ENCODE measurements at places on chromosomes 7 and 10.

DNA sequence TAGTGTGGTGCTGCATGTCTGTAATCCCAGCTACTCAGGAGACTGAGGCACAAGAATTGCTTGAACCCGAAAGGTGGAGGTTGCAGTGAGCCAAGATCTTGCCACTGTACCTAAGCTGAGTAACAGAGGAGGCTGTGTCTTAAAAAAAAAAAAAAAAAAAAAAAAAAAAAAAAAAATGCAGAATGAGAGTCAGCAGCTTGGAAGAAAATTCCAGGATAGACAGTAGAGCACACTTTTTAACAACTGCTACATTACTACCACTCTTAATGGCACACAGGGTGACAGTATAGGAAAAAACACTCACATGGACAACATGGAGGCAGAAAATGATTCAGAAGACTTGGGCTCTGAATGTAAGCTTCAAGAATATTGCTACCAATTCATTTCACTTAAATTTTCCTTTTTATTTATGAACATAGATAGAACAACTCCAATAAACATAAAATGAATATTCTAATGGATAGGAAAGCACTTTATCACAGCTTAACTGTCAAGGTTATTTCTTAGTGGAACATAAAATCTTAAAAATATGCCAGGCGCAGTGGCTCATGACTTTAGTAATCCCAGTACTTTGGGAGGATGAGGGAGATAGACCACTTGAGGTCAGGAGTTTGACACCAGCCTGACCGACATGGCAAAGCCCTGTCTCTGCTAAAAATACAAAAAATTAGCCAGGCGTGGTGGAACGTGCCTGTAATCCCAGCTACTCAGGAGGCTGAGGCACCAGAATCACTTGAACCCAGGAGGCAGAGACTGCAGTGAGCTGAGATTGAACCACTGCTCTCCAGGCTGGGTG is 31.5 kb downstream of the CHCHD3 start:
- DNase-seq, result no peak

DNA sequence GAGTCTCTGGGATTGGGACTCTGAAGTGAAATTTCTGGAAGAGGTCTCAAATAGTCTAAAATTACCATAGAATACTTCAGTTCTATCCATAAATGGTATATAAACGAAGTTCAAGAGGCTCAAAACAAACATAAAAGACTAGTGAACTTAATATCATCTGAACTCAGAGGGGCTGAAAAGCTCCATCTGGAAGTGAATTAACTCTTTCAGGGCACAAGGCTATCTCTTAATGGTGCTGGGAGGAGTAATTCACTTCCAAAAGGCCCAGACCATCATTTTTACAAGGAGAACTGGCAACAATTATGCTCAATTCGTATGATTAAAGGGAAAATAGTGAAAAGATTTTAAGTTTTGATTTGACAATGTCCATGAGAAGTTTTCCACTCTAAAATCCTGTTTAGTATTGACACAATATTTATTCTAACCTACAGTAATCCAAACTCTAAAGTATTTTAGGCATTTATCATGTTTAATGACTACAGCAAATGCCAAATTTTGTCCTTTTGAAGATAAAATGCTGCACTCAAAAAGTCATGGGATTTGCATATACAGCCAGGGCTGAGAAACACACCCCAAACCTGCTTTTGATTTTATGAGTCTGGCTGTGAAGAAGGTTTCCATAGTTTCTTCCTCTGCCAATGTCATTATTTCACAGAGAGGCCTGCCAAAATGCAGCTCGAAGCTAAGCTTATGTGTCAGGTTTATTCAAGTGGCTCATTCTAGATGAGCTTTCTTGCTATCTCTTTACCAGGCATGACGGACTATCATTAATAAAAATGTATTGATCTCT is 143.9 kb downstream of the HIBADH start:
- DNase-seq, result no peak

DNA sequence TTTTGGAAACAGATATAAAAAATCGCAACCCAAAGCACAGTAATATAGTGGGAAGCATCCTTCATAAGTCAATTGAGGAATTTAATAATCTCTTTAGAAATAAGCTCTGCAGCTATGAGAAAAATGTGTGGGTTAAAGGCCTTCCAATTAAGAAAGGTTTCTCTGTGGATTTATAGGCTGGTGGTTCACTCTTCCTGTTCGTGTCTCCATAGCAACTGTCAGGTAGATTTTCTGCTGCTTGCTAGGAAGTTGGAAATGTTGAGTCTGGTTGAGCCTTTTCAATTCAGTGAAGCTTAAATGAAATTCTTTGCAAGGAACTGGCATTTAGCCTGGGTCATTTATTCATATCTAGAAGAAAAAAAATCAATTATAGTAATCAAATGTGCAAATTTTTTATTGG is 652.8 kb upstream of the CELF2 start:
- DNase-seq, result no peak

GRCh38 chr10:35124540-35124939 is 2.1 kb upstream of the CREM start:
- DNase-seq, result no peak

DNA sequence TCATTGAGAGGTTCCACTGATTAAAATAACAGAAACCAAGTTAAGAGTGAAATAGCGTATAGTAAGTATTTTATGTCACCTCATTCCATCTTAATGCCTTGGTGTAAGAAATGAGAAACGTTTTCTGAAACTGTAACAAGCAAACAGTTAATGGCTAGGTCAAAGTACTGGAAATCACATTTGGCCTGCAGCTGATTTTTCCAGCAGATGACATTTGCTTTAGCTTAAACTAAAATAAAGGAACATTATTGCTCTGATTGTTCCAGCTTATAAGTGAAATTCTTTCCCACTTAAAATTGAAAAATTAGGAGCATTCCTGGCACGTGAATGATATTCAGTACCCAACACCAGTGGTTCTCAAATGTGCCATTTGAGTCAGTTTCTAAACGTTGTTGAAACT is 213.6 kb upstream of the DPP6 start:
- DNase-seq, result no peak

GRCh38 chr7:121341933-121342332 is 13.1 kb downstream of the WNT16 start:
- DNase-seq, result no peak

DNA sequence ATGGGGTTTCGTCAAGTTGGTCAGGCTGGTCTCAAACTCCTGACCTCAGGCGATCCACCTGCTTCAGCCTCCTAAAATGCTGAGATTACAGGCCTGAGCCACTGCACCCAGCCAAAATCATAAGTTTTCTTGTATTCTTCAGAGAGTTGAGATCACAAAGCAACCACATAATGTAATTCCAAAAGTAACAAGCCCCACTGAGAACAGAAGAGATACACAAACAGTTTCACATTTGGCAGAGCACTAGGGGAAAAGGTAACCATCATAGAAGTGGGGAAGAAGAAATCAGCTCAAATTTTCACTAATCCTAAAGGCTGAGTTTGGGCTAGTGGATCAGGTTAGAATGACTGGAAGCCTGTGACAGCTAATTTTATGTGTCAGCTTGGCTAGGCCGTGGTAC is 5.4 kb upstream of the CEP41 start:
- no peak for DNase-seq

GRCh38 chr10:116521424-116522290 is 24.1 kb upstream of the PNLIP start:
- no peak for DNase-seq

Data from T-helper 9 cell (primary cell).